ELR (cell line): ENCODE measurements at places on chromosomes 7 and 10.

GRCh38 chr10:119653209-119653608 is 2.0 kb downstream of the BAG3 start:
- DNase-seq = no peak

DNA sequence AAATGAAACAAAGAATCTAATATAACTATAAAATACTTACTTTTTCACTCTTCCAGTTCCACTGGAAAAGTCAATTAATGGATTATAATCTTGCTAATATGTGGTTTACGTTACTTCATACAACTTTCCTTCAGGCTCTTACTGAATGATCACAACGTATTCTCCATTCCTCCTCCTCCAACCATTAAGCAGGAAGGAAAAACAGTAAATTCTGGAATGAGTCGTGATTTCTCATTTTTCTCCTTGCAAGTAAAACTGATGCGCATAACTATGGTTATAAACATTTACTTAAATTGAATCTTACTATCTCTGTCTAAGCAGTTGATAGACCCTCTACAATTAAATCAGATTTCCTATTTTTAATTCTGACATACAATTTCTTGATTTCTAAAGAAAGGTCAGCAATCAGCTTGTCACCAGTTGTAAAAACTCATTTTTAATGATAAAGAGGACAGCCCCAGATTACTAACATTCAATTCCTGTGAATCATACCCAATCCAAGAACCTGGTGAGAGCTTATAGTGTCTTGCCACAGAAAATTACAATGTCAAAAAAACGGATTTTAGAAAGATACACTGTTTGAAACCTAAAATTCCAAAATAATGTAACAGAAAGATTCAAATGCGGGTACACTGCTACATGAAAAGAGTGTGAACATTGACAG is 64.3 kb downstream of the EZH2 start:
- peak; percentile 63 for DNase-seq

- DNase-seq = no peak
Measured at GRCh38 chr7:134721171-134721570, 58.3 kb upstream of the CALD1 start.

DNA sequence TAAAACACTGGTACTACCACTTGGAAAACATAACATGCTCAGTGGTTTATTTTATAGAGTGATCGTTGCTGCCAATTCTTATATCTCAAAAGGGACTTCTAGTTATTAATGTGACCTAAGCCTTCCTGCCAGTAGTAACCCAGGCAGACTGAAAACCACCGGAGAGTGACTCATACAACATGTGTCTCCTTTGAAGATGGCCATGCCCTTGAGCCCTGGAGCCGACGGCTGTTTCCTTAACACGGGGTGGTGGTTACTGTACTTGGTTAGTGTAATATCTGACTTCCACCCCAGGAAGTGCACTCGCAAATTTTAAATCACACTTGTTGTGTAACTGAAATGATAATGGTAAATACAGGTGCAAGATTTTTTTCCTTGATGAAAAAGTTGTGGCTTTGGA is 30.5 kb downstream of the JAKMIP3 start:
- DNase-seq = peak; percentile 52
